ENCODE measurements at places on chromosomes 3 and 15. TPM values are rescaled to one million over a fixed set of nuclear protein-coding genes. Genes with fewer than 3 reads are reported as not detected.

ACOX2 gene
- total RNA-seq, result 0.60 TPM

CCR2 gene
- not detected for total RNA-seq

DPPA2 gene
- not detected for total RNA-seq

ZBBX gene
- total RNA-seq, result not detected

OR5K2 gene
- total RNA-seq, result not detected

TJP1 gene
- 68.1 TPM for total RNA-seq

PLA2G4F gene
- not detected for total RNA-seq

SAMMSON gene
- not detected for total RNA-seq

GATA2 gene
- 7.8 TPM for total RNA-seq

TRH gene
- not detected for total RNA-seq

GPR149 gene
- total RNA-seq, result not detected

SERP1 gene
- 134 TPM for total RNA-seq

SLC22A13 gene
- under 0.01 TPM for total RNA-seq

CASR gene
- total RNA-seq, result not detected

FSIP1 gene
- total RNA-seq, result 0.44 TPM

ANKDD1A gene
- total RNA-seq, result 3.7 TPM

RASA2 gene
- total RNA-seq, result 7.3 TPM

GOLGA6L4 gene
- total RNA-seq, result 0.99 TPM

LTK gene
- total RNA-seq, result not detected

CAPN3 gene
- total RNA-seq, result 0.60 TPM

CYP8B1 gene
- total RNA-seq, result not detected

SI gene
- not detected for total RNA-seq
